ENCODE measurements at places on chromosomes 2 and 18.
A peak's percentile ranks its signal among the peaks of the same experiment; 100 is the strongest.

DNA sequence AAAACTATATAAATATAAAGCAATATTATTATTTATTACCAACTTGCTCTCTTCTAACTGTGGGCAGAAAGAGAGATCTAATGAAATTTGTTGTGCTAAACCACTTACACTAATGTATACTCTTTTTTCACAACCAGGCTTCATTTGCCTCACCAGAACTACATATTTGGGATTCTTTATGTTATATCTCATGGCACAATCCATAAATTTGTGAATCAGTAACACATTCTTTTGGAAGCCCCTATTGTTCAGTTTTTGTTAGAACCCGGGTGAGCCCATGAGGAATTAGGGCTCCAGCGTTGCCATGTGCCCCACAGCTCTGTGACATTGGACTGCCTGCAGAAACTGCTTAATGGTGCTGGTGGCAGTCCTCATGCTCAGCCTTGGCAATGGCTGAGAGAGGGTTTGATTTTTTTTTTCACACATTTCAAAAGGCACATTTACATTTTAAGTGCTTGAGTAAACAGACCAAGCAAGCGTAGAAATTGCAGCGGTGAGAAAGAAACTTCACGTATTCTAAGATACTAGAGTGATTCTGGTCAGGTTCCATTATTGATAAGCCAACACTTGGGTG, 15.3 kb downstream of the VIT start:
- DNase-seq = no peak

DNA sequence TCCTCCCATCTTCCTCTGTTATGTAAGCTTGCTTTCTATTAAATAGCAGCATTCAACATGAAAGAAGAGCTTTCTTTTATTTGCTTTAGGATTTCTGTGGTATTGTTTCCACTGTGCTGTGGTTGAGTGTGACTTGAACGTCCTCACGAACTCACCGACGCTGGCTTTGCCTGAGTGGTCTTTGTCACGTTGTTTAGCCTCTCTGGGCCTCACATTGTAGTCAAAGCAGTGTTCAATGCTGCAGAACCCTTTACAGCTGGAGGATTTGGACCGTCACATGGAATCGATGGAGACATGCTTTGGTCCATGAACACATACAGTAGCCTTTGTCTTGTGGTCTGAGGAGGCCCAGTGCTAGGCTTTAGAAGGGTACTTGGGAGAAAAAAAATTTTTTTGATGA, 66.3 kb downstream of the TANC1 start:
- no peak for DNase-seq

- DNase-seq = no peak
Observed at GRCh38 chr2:120548627-120549608, 186.8 kb upstream of the GLI2 start.

- no peak for DNase-seq
Observed at GRCh38 chr2:238710032-238710735, 137.7 kb upstream of the TWIST2 start.

GRCh38 chr18:63138436-63139340, 180.9 kb downstream of the BCL2 start:
- peak; percentile 44 for DNase-seq

DNA sequence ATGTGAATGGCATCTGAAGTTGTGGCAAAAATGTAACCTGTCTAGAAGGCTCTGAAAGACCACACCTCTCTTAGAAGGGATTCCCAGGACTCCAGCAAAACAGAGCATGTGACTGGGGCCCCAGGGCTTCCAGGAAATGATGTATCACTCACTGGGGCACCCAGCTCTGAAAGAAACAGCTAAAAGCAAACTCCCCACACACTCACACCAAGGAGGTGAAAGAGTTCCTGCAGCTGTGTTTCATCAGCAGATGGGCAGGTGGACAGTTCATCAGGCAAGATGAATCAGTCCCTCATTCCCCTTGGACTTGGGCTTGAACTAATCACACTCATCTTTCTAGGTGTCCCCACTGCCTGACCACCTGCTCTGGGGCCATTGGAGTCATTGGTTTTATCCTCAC, 76.2 kb downstream of the CCBE1 start:
- DNase-seq = no peak

GRCh38 chr2:54471221-54471711, 15.1 kb downstream of the SPTBN1 start:
- no peak for DNase-seq

GRCh38 chr2:156466739-156467405, 30.7 kb downstream of the GPD2 start:
- no peak for DNase-seq

DNA sequence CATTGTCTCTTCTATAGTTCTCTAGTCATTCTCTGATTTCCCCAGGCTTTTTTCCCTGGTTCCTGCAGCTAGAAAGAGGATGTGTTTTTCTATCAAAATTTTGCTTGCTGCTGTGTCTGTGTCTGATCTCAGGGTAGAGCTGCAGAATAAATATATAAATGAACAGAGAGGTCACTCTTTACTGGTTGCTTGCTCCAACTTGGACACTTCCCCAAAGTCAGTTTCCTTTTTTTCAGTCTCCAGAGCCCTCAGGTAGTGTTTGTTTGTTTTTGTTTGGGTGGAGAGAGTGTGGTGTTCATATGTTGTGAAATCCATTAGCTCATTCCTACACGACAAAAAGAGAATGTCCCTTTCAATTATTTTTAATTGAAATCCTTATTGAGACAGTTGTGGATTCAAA, 85.8 kb downstream of the CERS6 start:
- no peak for DNase-seq

DNA sequence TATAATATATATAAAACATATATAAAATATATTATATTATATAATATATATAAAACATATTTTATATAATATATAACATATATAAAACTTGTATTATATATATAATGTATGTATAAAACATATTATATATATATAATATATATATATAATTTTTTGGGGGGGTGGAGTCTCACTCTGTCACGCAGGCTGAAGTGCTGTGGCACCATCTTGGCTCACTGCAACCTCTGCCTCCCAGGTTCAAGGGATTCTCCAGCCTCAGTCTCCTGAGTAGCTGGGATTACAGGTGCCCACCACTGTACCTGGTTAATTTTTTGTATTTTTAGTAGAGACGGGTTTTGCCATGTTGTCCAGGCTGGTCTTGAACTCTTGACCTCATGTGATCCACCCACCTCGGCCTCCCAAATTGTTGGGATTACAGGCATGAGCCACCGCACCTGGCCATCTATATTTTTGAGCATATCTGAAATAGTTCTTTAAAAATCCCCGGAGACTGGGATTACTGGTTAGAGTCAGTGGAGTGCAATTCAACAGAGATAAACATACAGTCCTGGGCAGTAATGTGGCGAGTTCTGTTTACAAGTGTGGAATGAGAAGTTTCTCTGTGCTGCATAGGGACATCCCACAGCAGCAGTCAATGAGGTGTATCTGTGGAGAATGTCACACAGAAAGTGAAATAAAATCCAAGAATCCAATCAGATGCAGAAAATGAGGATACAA, 208.4 kb downstream of the MYCN start:
- peak; percentile 26 for DNase-seq

- no peak for DNase-seq
Observed at GRCh38 chr2:54672590-54673456, 50.6 kb upstream of the EML6 start.

DNA sequence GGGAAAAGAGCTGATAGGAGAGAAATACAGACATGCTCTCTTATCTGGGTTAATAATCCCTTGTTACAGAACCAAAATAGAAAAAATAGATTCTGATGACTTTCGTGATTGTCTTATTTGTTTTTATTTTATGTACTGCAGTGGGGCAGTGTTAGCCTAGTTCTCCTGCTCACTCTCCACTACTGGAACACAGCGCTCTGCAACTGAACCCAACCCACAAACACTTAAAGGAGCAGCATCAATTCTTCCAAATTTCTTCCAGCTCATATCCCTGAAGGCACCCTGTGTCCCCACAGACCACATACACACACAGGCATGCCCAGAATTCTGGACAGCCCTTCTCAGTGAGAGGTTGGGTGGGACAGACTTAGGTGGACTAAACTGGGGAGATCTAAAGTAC, 160.6 kb downstream of the SS18 start:
- DNase-seq = no peak

- DNase-seq = no peak
Observed at GRCh38 chr2:46645681-46646162, 166.4 kb downstream of the TMEM247 start.

GRCh38 chr2:231093933-231094332, 30.9 kb downstream of the HTR2B start:
- no peak for DNase-seq

GRCh38 chr2:72895759-72896281, 8.6 kb downstream of the SPR start:
- DNase-seq = no peak

GRCh38 chr2:38284971-38285370, 92.1 kb downstream of the ATL2 start:
- no peak for DNase-seq

GRCh38 chr2:23528690-23529089, 143.7 kb downstream of the KLHL29 start:
- no peak for DNase-seq

DNA sequence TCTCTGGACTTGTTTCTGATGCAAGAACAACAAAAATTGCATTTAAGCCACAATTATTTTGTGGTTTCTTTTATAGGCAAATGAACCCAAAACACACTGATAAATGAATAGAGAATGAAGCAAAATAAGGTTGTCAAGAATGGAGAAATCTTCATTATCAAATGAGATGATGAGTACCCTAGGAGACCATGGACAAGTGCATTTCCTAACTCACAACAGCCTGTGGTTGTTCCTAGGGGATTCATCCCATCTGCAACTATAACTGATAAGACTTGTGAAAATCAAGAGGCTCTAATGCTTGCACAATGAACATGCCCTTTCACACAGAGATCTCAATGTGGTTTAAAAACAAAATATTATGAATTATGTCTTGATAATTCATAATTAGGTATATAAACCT, 159.9 kb downstream of the PDE1A start:
- DNase-seq = no peak

DNA sequence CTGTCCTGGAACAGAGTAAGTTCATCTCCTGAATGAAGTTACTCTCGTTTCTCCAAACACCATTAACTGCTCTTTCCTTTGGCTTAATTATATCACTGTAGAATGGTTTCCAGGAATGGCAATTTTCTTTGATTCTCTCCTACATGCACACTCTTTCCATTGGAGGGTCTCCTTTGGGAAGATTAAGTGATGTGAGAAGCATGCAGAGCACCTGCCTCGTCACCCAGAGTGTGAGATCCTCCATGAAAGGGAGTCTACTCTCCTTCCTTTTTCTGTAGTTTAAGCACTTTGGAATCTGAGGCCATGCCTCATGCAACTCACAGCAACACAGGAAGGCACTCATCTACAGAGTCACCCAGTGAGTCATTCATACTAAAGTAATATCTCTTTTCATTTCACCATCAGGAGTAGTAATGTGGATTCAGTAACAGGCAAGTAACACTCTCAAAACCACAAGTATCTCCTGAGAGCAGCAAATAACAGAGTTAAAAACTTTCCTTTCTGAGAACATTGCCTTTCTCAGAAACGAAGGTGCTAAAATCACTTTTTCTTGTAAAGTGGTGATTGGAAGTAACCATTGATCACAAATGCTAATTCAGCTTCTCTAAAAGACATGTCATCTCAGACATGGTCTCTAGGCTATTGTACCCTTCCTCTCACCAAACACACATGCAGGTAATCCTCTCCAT, 52.8 kb upstream of the IL1RL1 start:
- peak; percentile 35 for DNase-seq

GRCh38 chr18:79523206-79523735, 127.5 kb downstream of the NFATC1 start:
- peak; percentile 52 for DNase-seq

- DNase-seq = no peak
Observed at GRCh38 chr2:36800381-36800780, 103.9 kb downstream of the VIT start.

DNA sequence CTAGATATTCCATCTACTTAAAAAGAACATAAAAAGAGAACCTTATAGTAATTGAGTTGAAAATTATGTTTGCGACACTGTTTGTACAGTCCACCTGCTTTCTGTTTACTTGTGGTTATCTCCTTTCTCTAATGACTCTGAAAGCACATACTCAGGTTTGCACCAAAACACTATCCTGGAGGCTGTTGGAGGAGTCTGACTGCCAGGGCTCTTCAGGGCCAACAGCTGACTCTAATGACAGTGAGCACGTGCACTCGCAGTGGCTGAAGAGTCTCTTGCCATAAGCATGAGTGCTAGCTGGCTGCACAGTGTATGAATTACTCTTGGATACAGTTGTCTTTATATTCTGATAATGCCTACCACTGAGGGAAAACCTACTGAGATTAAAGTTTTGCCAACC, 16.7 kb upstream of the GLS start:
- no peak for DNase-seq

- DNase-seq = peak; percentile 53
Observed at GRCh38 chr2:70104231-70105111, 17.2 kb downstream of the PCBP1 start.

GRCh38 chr18:55115606-55116005, 156.3 kb upstream of the CCDC68 start:
- DNase-seq = no peak

DNA sequence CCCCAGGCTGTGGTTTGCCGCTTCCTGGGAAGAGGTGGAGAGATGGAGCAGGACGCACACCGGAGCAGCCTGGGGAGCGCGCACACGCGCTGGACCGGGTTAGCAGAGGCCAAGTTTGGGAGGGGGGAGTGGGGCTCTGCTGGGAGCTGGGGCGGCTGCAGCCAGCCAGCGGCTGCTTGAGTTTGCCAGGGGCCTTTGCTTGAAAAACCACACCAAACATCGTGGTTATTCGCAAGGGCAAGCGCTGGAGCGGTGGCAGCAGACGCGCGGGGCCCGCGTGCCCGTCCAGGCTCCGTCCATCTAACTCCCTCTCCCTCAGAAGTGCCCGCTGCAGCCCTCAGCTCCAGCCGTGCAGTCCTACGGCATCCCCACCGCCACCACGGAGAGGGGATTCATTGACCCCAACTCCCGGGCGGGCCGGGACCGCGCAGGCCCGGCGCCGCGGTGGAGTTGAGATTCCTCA, 4.6 kb downstream of the PTGR3 start:
- no peak for DNase-seq

DNA sequence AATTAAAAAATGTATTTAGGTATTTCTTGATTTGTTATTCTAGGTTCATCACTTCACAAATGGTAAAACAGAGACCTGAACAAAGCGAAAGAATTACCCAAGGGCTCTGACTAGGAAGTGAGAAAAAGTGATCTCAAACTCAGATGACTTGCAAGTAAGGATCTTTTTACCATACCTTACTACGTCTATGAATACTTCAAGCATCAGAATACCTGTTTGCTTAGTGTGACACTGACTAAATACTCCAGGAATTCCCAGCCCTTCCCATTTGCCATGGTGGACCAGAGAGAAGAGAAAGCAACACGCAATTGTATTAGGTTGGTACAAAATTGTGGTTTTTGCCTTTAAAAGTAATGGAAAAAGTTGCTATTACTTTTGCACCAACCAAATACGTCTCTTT, 35.8 kb upstream of the FIGN start:
- DNase-seq = no peak

DNA sequence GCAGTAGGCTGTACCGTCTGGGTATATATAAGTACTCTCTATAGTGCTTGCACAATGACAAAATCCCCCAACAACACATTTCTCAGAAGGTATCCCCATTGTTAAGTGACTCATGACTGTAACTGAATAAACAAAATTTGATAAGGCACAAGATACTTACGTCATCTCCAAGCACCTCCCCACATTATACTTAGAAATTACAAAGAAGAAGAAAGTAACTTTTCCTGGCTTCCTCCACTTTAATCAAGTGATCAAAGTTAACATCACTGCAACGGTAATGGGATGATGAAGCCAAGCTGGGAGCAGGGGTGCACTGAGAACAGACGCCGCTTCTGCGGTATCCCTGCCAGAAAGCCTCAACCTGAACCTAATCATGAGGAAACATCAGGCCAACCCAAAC, 9.7 kb downstream of the TNS1 start:
- no peak for DNase-seq

- DNase-seq = no peak
Observed at GRCh38 chr2:28633746-28634145, 117.9 kb upstream of the PPP1CB start.

Data from activated naive CD4-positive, alpha-beta T cell treated with anti-CD3 and anti-CD28 coated beads, Interleukin-2, amount 10 ng/mL, durations not matched to agents 7 days and 5 days (primary cell).